ENCODE measurements at places on chromosomes 6 and 20.

GRCh38 chr20:41080866-41081265 is 52.2 kb downstream of the TOP1 start:
- no peak for DNase-seq

DNA sequence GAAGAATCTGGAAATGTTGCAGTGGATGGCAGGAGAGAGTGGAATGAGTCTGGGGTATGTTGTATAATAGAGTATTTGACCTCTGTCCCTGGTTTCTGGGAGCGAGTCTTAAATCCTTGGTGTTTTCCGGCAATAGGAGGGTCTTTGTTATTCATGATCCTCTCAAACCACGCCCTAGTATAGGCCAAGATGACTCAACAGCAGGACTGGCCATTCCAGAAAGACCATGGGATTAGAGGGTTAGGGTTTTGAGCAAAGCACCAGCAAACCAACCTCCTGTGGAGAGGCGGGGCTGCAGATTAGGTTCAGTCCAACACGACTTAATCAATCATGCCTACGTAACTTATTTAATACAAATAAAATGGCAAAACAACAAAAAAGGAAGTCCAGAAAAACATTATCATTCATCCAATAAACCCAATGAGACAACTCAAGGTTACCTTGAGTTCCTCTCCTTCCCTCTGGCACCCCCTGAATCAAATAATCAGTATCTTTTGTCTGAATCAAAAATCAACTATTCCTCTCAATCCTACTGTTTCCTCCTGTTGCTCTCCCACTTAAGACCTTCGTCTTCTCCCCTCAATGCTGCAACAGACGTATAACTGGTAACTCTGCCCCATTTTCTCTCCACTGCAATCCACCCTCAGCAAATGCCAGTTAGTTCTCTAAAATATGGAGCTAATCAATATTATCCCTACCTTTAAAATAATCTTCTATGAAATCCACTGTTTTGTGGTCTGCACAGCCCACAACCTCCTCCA is 15.5 kb downstream of the HUS1B start:
- no peak for DNase-seq

GRCh38 chr6:31927242-31927862 is at the start of gene C2:
TSS of gene C2 (plus strand) at chr6:31927717. CDS start at chr6:31927753, 36 bp downstream.
- DNase-seq: no peak

GRCh38 chr6:70236343-70236742 is 66.5 kb downstream of the COL9A1 start:
- DNase-seq: no peak

- no peak for DNase-seq
Observed at GRCh38 chr6:35014341-35014740, 125.3 kb downstream of the ANKS1A start.

DNA sequence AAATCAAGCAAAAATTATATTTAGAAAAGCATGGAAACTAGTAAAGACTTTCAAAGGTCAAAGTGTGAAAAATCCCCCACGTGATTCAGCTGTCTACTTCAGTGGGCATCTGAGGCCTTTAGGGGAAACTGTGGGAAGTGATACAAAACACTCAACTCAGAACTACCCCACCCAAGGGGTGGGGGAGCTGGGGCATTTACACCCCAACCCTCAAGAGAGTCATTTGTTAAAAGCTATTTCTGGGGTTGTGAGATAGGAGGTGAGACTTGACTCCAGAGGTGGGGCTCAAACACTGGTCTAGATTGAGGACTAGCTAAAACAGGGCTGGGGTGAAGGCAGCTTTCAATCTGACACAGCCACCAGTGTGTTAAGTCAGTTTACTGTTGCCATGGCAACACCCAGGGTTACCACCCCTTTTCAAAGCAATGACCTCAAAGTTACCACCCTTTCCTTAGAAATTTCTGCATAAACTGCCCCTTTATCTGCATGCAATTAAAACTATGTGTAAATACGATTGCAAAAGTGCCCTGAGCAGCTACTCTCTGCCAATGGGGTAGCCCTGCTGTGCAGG is 9.9 kb upstream of the GTSF1L start:
- DNase-seq: no peak

DNA sequence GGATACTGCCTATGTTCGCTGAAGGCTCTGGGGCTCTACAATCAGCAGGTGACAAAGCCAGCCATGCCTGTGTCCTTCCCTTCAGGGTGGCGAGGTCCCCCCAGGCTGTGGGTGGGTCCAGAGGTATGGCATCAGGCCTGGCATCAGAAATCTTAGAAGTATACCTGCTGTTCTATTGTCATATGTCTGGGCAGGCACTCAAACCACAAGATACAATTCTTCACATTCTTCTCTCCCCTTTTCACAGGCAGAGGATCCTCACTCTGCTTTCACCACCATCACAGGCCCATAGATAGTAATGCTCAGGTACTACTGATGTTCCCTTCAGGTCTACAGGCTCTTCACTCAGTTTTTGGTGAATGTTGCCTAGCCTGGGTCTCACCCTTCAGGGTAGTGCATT is 1180.0 kb upstream of the CITED2 start:
- DNase-seq: no peak

DNA sequence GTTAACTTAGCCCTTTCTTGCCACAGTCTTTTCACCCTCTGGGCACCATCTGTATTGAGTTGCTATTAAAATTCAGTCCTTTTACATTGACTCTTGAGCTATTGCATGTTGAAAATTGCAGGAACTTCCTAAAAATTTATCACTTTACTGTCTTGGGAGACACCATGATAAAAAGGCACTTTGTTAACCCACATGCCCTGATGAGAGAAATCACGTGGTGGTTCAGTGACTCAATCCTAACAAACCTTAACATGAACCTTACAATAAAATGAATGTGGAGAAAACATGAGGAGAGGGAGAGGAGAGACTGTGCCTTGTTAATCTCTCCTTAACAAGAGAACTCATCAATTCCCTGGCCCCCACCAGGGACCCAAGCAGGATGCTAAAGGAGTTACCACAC is 30.8 kb downstream of the GSTA4 start:
- DNase-seq: no peak

DNA sequence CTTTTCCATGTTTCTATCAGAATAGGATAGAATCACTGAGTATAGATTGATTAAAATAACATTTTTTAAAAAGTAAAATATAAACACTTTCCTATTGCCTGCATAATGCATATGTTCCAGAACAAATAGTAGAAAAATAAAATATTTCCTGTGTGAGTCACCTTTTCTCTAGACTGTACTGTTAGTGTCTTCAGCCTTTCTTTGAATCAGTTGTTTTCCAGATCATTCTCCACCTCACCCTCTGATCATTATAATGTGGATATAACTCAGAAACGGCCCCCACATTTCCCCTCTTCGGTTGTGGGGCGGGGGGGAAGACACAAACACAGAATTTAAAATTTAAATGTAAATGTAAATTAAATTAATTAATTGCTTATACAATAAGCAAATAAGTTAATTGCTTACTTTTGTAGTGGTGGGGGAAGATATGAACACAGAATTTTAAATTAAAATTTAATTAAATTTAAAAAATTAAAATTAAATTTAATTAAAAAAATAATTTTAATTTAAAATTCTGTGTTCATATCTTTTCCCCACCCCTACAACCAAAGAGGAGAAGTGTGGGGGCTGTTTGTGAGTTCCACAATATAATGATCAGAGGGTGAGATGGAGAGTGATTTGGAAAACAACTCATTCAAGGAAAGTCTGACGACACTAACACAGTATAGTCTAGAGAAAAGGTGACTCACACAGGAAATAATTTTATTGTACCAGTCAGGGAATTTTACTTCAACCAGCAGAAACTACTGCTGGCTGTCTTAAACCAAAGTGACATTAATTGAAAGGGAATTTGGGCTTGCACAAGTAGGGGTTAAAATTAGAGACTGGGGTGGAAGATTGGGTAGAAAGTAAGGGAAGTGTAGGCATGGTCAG is 37.1 kb upstream of the PROKR2 start:
- no peak for DNase-seq

Data from stimulated activated CD4-positive, alpha-beta T cell treated with anti-CD3 and anti-CD28 coated beads, TNF-alpha, amount 100 ng/mL, for 24 hours (primary cell).